ENCODE measurements at places on chromosomes 5 and 9.

GRCh38 chr5:59489551-59489950 is 404.0 kb downstream of the PDE4D start:
- DNase-seq = no peak

DNA sequence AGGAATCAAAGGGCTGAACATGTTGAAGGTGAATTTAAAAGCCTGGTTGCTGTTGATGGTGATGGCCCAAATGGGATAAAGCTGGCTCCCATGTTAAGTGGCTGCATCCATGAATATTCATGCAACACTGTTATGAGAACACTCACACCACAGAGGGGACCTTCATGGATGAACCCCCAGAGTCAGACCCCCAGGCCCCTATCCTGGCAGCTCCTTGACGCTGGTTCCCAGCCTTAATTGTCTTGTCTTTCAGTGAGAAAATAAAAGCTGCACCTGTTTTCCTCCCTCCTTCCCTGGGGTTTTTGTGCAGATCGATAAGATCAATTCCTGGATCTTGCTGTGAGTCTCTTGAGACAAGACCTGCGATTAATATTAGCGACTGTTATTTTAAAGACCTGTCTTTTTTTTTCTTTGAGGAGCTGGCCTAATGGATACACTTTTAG is 371.7 kb downstream of the ICE1 start:
- no peak for DNase-seq

DNA sequence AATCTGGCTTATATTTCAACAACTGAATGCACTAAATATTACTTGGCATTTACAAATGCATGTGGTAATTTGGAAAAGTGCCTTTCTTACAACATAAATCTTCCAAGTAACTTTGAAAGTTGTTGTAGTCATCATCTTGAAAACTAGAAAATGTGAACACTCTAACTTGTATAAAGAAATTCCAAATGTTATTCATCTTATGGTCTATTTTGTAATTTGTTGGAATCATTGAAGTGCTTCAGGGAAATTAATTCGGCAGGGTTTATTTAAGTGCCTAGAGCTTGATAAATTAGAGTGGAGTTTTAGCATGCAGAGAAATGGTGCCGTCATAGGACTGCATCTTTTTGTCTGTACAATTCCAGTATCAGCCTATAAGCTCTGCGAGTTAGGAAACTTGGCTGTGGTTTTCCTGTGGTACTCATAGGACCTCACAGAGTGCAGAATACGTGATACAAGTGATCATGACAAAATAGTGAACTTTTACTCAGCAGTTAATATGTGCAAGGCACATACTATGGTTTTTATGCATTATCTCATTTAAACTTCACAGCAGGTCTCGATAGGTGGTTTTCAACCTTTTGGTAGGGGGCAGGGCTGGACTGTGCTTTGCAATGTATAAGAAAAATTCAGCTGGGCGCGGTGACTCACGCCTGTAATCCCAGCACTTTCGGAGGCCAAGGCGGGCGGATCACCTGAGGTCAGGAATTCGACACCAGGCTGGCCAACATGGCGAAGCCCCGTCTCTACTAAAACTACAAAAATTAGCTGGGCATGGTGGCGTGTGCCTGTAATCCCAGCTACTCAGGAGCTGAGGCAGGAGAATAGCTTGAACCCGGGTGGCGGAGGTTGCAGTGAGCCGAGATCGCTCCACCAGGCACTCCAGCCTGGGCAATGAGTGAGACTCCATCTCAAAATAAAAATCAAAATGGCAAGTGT is 79.6 kb downstream of the RAI14 start:
- no peak for DNase-seq

GRCh38 chr5:104785097-104785496 is 1222.5 kb upstream of the NUDT12 start:
- DNase-seq = no peak

DNA sequence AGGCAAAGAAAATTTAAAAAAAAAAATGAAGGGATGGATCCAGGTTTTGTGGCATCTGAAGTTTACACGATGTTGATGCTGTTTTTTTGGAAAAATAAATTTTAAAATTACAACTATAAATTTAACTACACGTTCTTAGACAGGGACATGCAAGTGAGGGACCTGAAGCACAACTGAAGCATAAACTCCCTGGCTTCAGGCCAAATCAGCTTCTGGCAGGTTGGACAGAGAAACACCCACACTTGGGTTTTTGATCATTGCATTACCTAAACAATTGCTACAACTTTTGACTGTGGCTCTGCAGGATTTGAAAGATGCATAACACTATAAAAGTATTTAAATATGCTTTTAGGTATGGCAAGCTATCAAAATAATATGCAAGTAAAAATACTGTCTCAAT is 1318.3 kb upstream of the DMAC1 start:
- no peak for DNase-seq

- DNase-seq = no peak
Observed at GRCh38 chr9:88280816-88281382, 107.3 kb upstream of the SPIN1 start.

GRCh38 chr5:173974688-173975239 is 14.2 kb upstream of the C5orf47 start:
- no peak for DNase-seq

DNA sequence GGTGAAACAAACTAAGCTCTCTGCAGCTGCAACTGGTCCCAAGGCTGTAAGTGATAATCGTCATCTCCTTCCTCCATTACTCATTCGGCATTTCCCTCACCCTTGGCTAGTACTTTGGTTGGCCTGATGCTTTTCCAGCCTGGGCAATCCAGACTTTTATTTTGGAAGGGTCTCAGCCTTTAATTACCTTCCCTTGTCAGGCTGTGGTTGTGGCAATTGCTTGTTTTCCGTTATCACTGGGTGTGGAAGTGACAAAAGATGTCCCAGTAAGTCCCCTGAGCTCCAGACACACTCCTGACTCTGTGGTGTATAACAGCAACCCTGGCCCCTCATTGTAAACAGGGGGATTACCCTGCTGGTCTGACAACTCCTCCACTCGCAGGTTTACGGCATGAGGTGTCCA is 6.3 kb upstream of the FAF2 start:
- DNase-seq = no peak

- DNase-seq = no peak
Observed at GRCh38 chr5:141958546-141959172, 657 bp upstream of the PCDH12 start.

DNA sequence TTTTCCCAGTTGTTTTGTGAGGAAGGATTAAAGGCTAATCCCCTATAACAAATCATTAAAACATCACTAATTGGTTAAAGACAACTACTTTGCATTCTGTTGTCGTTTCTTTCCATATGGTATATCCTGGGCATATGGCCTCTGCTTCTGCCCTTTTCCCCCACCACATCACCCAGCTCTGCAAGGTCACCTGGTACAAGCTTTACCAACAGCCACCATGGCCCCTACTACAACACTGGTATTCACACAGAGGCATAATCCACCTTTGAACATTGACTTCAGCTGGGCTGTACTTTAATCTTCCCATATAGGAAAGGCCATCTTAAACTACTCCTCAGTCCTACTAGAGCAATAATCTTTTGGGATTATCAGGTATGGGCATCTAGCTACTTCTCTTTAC is 866.1 kb downstream of the TLE4 start:
- DNase-seq = no peak

GRCh38 chr5:42993516-42994245 is 46.4 kb downstream of the ANXA2R start:
- DNase-seq = peak; percentile 39

GRCh38 chr9:113409883-113410206 is 630 bp downstream of the POLE3 start:
- DNase-seq = no peak

DNA sequence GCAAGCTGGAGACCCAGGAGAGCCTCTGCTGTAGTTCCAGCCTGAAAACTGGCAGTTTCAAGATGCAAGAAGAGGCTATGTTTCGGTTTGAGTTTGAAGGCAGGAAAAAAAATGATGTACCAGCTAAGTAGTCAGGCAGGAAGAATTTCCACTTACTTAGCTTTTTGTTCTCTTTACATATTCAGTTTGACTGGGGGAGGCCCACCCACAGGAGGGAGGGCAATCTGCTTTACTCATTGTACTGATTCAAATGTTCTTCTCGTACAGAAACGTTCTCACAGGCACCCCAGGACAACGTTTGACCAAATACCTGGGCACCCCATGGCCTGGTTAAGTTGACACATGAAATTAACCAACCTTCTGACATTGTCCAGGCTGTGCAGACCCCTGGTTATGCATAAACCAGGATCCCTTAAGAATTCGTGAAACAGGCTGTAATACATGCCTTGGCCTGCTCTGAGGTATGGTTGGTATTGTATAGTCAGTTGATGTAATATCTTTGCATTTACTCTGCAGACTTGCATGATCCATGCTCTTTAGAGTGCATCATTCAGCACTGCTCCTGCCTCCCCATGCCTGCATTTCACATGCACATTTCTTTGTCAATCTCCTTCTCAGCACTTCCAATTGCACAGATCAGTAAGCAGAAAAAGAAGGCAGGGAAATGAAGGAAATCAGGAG is 687.1 kb downstream of the TAF11L14 start:
- DNase-seq = no peak
